Stimulated activated CD4-positive, alpha-beta T cell treated with anti-CD3 and anti-CD28 coated beads, Interleukin-15, amount 100 ng/mL, for 48 hours (primary cell): ENCODE measurements at places on chromosomes 1 and 21.

DNA sequence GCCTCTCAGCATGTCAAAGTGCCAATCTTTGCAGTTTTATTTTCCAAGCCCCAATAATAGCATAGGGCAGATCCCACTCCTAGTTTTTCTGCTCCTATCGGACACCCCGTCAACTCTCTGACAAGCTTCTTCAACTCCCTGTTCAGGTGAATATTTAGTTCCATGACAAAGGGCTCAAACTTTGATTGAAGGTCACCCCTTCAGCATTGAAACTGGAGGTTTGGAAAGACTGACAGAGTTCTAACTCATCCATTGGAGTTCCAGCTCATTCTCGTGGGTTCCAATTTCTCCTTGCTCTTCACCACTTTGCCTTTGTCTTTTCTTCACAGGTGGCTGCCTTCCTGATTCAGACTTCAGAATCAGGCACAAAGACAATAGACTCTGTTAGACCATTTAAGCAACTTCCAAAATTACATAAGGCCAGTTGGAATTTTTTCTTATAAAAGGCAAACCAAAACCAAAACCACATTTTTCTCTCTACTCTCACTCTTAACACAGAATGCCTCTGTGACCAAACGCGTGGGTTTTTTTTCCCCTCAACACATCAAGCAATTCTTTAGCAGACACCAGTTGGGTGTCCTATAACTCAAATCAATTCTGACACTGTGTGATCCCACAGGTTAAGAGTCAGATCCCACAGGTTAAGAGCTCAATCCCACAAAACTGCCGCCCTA lies 169.3 kb upstream of the USP25 start:
- DNase-seq, result no peak

DNA sequence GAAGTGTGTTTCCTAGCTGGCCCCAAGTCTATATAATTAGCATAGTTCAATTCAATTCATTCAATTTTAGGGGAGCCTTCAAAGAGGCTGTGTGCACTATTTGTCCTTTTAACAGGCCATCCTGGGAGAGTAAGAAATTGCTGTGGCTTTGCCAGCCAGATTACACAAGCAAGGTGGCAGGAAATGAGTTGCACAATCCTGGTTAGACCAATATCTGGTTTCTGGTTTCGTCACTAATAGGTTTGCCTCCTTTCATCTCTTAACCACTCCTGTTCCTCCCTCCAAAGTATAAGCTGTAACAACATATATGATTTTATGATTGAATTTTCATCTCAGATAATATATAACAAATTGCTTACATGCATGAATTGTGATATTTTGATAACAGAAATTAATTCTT lies 84.1 kb upstream of the NEGR1 start:
- DNase-seq, result no peak

DNA sequence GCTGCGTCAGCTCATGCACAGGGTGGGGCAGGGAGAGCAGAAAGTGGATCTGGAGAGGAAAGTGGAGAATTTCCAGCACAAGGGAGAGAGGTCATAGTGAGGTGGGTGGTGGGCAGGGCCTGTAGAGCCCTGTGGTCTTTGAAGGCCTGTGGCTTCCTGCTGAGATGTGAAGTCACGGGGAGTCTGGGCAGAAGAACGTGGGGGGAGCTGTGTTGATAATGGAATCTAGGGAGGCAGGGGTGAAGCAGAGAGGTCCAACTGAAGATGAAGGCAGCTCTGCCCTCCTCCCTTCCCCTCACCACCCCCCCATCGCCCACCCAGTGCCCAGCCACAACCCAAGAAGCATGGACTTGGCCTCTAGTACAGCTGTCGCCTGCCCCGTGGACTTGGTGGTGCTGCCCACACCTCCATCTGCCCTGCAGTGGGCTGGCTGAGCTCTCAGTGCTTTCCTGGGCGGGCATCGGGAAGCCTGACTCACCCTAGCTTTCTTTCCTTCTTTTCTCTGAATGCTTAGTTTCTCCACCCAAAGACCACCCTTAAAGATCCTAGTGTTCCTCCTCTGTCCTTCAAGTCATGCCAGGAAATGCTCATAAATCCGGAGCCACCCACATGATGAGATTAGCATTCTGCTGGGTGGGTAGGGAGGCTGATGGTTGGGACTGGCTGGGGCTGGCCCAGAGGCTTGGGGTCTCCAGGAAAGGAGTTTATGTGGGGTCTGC lies 186.1 kb downstream of the TRABD2B start:
- no peak for DNase-seq

- DNase-seq, result no peak
Measured at GRCh38 chr1:87024936-87025540, 110.6 kb downstream of the HS2ST1 start.

GRCh38 chr1:147804942-147805723 lies 44.7 kb upstream of the GJA5 start:
- DNase-seq, result no peak

GRCh38 chr1:21365036-21365435 lies 74.8 kb upstream of the ECE1 start:
- no peak for DNase-seq

DNA sequence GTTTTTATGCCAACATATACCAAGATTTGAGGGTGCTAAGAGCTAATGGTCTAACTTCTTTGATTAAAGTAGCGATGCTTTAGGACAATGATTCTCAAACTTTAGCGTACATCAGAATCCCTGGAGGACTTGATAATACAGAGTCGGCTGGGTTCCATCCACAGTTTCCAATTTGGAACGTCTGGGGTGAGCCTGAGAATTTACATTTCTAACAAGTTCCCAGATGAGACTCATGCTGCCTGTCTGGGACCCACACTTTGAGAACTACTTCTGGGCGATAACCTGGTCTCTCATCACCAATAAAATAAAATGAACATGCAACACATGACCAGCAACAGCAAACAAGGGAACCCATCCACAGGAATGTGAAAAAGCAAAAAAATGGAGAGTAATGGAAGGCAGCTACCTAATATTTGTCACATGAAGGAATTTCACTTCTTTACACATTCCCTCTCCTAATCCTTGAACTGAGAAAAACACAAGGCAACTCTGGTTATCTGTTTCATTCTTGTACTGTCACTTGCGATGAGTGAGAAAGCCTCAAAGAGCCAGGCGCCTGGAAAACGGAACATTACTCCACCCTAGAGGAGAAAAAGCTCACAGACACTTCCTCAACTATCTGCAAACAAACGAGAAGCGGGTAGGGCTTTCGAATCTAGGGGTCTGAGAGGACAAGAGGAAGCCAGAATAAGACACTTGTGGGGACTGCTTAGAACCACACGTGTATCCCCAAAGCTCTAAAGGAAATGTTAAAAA lies 14.0 kb downstream of the HSF2BP start:
- no peak for DNase-seq

- DNase-seq, result no peak
Measured at GRCh38 chr1:184163674-184164465, 112.3 kb downstream of the TSEN15 start.

DNA sequence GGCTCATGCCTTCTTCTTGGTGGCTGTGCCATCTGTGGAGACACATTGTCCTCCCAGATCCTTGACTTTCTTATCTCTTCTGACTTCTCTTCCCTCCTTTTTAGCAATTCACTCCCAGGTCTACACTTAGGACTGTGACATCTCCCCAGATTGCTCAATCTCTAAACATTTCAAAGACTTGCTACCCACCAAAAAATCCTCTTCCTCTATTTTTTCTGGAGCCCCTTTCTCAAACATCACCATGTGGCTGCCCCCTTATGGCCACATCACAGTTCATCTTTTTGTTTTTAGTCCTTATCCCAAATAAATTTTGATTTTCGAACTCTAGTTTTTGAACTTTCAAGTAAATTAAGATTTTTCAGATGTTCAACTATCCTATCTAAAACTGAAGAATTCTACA lies 148.6 kb upstream of the HOOK1 start:
- no peak for DNase-seq

DNA sequence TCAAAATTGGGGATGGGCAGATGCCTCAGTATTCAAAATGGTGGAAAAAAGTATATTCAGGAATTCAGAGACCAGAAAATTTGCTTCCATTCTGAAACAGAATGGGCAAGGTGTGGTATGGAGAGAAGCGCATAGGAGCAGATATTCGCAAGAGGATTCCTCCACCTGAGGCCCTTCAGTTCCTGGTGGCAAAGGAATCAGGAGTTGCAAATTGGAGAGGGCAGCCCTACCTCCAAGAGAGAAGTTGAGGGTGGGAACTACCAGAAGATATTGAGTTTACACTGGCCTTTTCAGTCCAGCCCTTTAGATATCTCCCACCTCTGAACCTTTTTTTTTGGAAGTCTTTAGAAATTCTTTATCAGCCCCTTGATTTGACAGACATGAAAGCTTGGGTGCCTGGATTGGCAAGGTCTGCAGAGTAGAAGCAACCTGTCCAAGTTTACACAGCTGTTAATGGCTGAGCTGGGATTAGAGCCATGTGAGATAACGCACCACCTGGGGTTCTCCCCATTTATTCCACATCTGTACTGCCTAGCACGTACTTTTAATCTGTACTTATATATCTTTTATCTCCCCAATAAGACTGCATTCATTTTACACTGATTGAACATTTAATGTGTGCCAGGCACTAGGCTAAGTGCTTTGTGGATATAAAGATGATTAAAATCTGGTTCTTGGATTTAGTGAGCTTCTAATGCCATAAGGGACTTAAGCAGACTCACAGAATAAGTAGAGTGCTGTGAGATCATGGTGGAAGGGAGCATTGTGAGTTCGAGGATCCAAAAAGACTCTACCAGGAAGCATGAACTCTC lies 99.5 kb downstream of the NGF start:
- no peak for DNase-seq

DNA sequence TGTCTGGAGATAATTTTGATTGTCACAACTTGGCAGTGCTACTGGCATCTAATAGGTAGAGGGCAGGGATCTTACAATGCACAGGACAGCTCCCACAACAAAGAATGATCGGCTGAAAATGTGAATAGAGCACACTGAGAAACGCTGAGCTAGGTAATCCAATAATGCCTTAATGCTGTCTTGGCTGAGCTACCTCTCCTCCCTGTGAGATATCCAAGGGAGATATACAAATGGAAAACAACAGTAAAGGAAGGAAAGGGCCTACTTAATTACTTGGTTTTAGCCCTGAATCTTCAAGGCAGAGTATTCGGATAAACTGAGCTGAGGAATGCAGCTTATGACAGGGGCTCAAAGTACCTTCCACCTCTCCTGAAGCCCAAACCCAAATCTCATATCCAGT lies 2.9 kb downstream of the DNASE2B start:
- DNase-seq, result no peak

DNA sequence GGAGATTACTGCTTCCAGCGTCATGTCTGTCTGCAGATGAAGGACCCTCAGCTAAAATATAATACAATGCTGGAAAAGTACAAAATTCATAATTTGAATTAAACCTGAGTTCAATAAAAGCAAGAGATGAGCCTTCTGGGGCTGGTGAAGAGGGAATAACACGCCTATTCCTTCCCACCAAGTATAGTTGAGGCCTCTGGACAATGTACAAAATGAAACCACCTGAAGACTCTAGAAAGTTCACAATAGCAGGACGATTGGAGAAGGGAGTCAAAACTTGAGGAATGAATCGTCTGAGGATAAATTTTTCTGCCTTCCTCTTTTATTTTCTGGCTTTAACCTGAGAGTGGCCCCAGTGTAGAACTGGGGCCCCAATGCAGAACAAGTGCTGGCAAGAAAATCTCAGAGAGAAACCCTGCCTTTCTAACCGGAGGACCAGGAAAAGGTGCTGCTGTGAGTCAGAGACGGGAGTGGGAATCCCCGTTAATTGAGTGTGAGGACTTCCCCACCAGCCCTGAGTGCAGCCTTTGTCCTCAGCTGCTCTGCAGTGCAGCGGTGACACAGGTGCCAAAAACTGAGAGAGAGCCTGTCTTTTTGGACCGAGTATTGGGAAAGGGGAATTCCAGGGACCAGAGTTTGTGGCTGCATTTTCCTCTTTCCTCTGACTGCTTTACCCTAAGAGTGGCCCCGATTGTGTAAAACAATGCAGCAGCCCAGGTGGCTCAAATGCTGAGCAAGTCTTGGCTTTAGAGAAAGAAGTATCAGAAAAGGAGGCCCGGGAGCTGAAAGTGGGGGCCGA lies 264.9 kb downstream of the DYRK1A start:
- DNase-seq, result no peak

DNA sequence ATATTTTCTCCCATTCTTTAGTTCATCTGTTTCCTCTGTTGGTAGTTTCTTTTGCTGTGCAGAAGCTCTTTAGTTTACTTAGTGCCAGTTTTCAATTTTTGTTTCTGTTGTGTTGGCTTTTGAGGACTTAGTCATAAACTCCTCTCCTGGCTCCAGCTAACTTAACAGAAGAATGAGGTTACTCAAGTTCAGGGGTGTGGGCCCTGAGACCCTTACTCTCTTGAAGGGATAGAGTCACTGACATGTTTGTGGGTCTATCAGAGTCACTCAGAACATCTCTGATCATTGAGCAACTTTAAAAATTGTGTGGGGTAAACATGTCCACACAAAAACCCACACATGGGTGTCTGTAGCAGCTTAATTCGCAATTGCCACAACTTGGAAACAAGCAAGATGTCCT lies 14.2 kb downstream of the AGT start:
- no peak for DNase-seq

DNA sequence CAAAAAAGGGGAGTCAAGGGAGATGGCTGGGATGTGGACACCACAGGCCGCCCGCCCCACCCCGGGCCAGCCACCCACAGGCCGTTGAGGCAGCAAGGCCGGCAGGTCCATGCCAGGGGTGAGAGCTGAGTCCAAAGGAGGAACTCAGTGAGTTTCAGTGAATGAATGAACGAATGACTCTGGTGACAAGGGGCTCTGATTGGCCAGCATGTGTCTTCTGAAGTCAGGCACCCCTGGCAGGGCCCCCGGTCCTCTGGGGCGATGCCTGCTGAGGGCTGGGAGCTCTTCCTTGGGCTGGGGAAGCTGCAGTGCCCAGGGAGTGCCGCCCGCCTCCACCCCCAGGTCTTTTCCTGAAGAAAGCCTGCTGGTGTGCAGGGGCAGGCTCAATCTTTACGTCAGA lies 236.1 kb upstream of the VAMP3 start:
- DNase-seq, result no peak
